ENCODE measurements at places on chromosomes 5 and 9. TPM values are rescaled to one million over a fixed set of nuclear protein-coding genes. Genes with fewer than 3 reads are reported as not detected.

GRCh38 chr9:97904725-97905124, 17.6 kb downstream of the TRMO start:
- H3K27me3 ChIP-seq, result no peaks in the 10 kb centered on the region
- H3K4me3 ChIP-seq, result no peak overlapping the region
- H3K36me3 ChIP-seq, result peaks cover 7% of the 10 kb centered on the region
- H3K27ac ChIP-seq, result no peak overlapping the region

GRCh38 chr9:112505086-112505485, 18.5 kb downstream of the KIAA1958 start:
- H3K27me3 ChIP-seq, result no peaks in the 10 kb centered on the region
- DNase-seq, result no peak
- H3K36me3 ChIP-seq, result no peaks in the 10 kb centered on the region
- no peak overlapping the region for H3K27ac ChIP-seq
- no peak overlapping the region for H3K4me3 ChIP-seq
- peaks cover 14% of the 10 kb centered on the region for H3K4me1 ChIP-seq

DNA sequence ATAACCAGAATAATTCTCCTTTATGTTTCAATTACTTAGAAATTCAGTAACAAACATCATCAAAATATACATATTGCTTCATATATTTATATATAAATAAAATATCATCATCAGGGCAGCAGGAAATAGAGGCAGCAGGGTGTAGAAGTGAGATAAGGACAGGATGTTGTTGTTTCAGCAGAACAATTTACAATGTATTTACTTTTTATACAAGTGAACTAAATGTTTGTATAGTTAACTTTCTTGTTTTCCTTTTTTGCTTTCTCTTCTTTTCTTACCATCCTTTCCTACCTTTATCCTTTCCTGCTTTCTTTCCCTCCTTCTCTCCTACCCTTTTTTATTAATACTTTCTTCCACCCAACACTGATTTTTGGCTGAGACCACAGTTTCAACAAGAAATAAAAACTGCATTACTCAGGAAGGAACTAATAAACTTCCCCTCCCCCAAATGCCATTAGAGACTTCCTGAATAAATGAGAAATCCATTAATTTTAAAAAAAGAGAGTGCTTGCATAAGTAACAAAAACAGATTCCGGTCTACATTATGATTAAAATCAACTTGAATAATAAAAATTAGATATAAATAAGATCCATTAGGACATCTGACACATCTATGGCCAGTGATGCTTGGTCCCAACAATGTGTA, 159.8 kb upstream of the ACOT12 start:
- H3K4me1 ChIP-seq, result no peaks in the 10 kb centered on the region
- H3K36me3 ChIP-seq, result no peaks in the 10 kb centered on the region
- H3K4me3 ChIP-seq, result no peak overlapping the region
- DNase-seq, result no peak

DNA sequence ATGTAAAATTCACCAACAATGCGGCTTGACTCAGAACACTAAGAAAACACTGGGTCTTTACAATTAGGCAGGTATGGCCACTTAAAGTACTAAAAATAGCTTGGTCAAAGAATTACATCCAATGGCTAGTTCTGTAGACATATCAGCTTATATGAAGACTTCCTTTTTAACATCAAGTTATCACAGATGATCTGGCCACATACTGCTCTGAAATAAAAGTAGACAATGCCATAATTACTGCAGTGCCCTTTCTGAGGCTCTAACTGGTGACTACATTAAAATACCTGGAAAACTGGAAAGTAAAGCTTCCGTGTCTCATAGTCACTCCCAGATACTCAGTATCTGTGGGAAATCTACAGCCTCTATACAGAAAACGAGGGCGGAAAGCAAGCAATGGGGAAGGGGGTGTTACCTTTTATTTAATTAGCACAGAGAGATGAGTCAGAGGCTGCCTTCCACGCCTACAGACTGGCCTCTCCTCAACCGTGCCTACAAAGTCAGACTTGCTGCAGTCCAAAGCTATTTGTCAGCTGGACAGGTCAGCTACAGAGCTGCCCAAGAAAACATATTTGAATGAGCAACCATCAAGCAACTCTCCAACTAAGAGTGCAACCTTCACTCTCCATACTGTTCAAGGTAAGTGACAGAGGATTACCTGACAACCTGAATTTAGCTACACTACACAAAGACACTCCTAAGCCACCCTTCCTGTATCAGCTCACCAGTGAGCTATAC, 8.7 kb downstream of the SERINC5 start:
- H3K4me3 ChIP-seq, result peak overlapping the region; percentile 64
- peak; percentile 98 for DNase-seq
- peaks cover 27% of the 10 kb centered on the region for H3K4me1 ChIP-seq
- 0 out of 2 replicates have a peak, but pooled peaks cover under 1% of the 10 kb centered on the region for H3K36me3 ChIP-seq
- H3K27ac ChIP-seq, result peak overlapping the region; percentile 89

- H3K27me3 ChIP-seq, result no peaks in the 10 kb centered on the region
- H3K27ac ChIP-seq, result no peak overlapping the region
- DNase-seq, result peak; percentile 45
- peak overlapping the region; percentile 60 for H3K4me3 ChIP-seq
- peaks cover 7% of the 10 kb centered on the region for H3K36me3 ChIP-seq
These were observed 9.9 kb downstream of the ZNF618 start for GRCh38 chr9:113886026-113886369.

DNA sequence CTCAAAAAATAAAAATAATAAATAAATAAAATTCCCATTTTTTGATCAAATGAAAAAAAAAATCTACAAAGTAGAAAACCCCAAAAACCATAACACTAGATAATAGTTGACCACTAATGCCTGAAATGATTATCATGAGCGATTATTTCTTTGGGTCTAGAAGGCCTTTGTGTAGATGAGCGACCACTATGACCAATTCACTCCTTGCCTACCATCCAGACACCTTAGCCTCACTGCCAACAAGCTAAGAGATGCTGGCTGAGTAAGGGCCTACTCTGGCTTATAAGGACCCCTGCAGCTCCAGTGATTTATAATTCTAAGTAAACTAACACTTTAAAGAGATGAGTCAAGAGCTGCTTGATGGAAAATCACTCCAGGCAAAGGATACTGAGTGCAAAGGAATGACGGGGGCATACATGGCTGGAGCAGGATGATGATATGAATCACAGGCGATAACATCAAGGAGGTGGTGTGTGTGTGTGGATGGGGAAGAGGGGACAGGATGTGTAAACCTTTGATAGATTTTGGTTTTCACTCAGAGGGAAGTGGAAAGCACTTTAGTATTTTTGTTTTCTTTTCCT, 4.8 kb upstream of the F2RL1 start:
- H3K4me1 ChIP-seq, result peaks cover 38% of the 10 kb centered on the region
- DNase-seq, result peak; percentile 94
- no peaks in the 10 kb centered on the region for H3K27me3 ChIP-seq
- no peak overlapping the region for H3K4me3 ChIP-seq
- H3K27ac ChIP-seq, result peak overlapping the region; percentile 32

DNA sequence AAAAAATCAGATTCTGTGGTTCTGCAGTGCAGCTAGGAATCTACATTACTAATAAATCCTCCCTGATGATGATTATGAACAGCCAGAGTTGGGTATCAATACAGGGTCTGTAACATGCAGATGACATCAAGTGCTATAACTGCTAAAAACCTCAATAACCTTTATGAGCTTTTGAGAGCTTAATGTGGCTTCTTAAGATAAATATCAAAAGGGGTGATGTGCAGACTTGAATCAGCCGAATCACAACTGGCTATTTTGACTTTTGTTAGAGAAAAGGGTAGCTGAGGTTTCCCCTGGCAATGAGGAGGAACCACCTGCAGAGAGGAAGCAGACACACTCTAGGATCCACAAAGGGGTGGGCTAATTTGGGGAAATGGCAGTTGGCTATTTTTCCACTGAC, 30.2 kb downstream of the CAPSL start:
- H3K27me3 ChIP-seq, result no peaks in the 10 kb centered on the region
- no peak overlapping the region for H3K4me3 ChIP-seq
- DNase-seq, result no peak

DNA sequence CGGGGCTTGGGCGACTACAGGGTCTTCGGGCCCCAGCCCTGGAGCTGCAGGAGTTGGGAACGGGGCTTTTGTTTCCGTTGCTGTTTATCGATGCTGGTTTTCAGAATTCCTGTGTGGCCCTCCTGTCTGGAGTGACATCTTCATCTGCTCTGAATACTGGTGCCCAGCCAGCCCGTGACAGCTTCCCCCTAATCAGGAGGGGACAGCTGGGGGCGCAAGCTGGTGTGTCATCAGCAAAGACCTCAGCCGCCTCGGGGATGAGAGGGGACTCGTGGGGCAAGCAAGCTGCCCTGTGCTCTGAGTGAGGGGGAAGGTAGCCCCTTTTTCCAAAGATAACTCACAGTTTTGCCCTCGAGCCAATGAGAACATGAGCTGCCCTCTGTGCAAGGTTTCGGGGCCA, 110.7 kb downstream of the RXRA start:
- H3K4me3 ChIP-seq, result no peak overlapping the region
- no peak for DNase-seq
- H3K27ac ChIP-seq, result no peak overlapping the region

DNA sequence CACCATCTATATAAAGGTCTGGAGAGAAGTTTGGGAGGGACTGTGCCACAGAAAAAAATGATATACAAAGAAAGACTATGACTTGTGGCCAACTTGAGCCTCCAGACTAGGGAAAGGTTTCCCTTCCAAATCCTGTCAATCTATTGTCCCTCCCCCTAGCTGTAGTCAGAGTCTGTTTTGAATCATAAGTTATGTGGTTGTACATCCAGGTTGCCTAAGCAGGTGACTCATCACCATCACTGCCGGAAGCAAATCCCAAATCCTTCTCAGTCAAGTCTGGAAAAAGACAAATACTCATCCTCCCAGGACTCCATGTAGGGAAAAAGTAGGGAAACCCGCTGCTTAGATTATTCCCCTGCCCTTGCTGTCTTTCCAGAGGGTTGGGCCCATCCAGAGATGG, 235.7 kb downstream of the CDK5RAP2 start:
- DNase-seq, result peak; percentile 84
- H3K27me3 ChIP-seq, result no peaks in the 10 kb centered on the region
- no peak overlapping the region for H3K4me3 ChIP-seq
- H3K4me1 ChIP-seq, result peaks cover 10% of the 10 kb centered on the region

- peak overlapping the region; percentile 76 for H3K27ac ChIP-seq
- no peaks in the 10 kb centered on the region for H3K36me3 ChIP-seq
- H3K4me1 ChIP-seq, result peaks cover 18% of the 10 kb centered on the region
- H3K27me3 ChIP-seq, result no peaks in the 10 kb centered on the region
These were observed 179.0 kb downstream of the ROR2 start for GRCh38 chr9:91771027-91771426.

- no peaks in the 10 kb centered on the region for H3K27me3 ChIP-seq
- H3K4me1 ChIP-seq, result peaks cover 39% of the 10 kb centered on the region
- H3K27ac ChIP-seq, result no peak overlapping the region
- H3K4me3 ChIP-seq, result no peak overlapping the region
- no peaks in the 10 kb centered on the region for H3K36me3 ChIP-seq
These were observed 96.3 kb upstream of the HMHB1 start for GRCh38 chr5:143715616-143716015.

GRCh38 chr5:61100437-61100836, 61.8 kb downstream of the SMIM15 start:
- H3K36me3 ChIP-seq, result no peaks in the 10 kb centered on the region
- DNase-seq, result no peak
- no peaks in the 10 kb centered on the region for H3K27me3 ChIP-seq
- no peak overlapping the region for H3K27ac ChIP-seq
- no peaks in the 10 kb centered on the region for H3K4me1 ChIP-seq
- no peak overlapping the region for H3K4me3 ChIP-seq

GRCh38 chr5:139895647-139896046, 100.0 kb downstream of the PSD2 start:
- H3K27ac ChIP-seq, result no peak overlapping the region
- H3K4me1 ChIP-seq, result no peaks in the 10 kb centered on the region
- no peaks in the 10 kb centered on the region for H3K36me3 ChIP-seq
- DNase-seq, result no peak
- no peak overlapping the region for H3K4me3 ChIP-seq

GRCh38 chr9:107782789-107783188, 293.2 kb upstream of the KLF4 start:
- H3K27me3 ChIP-seq, result no peaks in the 10 kb centered on the region
- no peak for DNase-seq
- no peak overlapping the region for H3K27ac ChIP-seq
- H3K36me3 ChIP-seq, result no peaks in the 10 kb centered on the region
- no peak overlapping the region for H3K4me3 ChIP-seq

DNA sequence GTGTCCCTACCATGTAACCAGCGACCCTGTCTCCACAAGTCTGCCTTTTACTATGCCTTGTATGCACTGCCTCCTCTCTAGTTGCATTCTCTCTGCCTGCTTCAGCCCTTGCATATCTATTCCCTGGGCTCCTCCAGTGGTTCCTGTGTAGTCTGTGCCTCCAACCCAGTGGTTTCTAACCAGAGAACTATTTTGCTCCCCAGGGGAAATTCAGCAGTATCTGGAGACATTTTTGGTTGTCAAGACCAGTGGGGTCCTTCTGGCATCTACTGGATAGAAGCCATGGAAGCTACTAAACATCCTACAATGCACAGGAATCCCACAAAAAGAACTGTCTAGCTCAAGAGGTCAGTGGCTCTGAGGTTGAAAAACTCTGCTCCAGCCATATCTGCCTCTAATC, 224.1 kb upstream of the RASEF start:
- no peak overlapping the region for H3K27ac ChIP-seq
- peaks cover 5% of the 10 kb centered on the region for H3K4me1 ChIP-seq
- H3K4me3 ChIP-seq, result no peak overlapping the region
- no peaks in the 10 kb centered on the region for H3K27me3 ChIP-seq

RNF183 gene
- total RNA-seq, result not detected

HMCN2 gene
- total RNA-seq, result not detected

RAPGEF1 gene
- 21.1 TPM for total RNA-seq

TLR4 gene
- total RNA-seq, result 13.8 TPM

PRSS3 gene
- total RNA-seq, result 30.7 TPM

YIPF5 gene
- total RNA-seq, result 174 TPM

ECM2 gene
- 5.4 TPM for total RNA-seq

SLC1A1 gene
- 47.6 TPM for total RNA-seq

GPSM1 gene
- 51.6 TPM for total RNA-seq

KCTD16 gene
- 0.65 TPM for total RNA-seq

PPP6C gene
- total RNA-seq, result 23.5 TPM
